ENCODE measurements at places on chromosomes 6 and 20. TPM values are rescaled to one million over a fixed set of nuclear protein-coding genes. Genes with fewer than 3 reads are reported as not detected.

GRCh38 chr6:21664314-21665109 lies 71.0 kb downstream of the SOX4 start:
- no peak for DNase-seq

DNA sequence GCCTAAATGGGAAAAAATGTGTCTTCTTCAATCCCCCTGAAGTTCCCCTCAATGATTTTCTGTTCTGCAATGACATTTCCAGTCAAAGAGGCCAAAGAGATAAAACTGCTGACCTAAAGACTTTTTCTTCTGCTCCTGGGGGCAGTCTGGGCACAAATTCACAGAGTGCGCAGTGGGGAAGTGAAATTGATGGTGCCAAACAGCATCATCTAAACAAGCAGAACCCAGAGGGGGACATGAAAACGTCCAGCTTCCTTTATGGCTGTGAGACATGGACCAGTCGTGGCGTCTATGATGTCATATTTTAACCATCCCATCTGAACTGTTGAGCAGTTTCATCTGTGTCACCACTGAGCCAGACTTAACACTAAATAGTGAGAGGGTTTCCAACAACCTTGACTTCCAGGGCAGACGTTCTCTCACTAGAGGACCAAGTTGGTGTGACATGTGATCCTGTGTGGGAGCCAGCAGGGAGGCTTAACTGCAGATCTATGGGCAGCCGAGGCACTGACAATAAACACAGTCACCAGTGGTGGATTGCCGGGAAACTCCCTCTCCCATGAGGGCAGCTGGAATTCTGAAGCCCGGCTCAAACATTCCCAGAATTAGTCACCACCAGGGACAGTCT lies 12.4 kb downstream of the SCML4 start:
- peak; percentile 45 for DNase-seq

GRCh38 chr20:44615169-44615791 lies 32.9 kb downstream of the PKIG start:
- no peak for DNase-seq

The GPLD1 gene
- not detected for total RNA-seq

The SNX9 gene
- 46.2 TPM for total RNA-seq

All from umbilical cord (tissue), 2 donors.